Left lung (tissue), 14 donors: ENCODE measurements at places on chromosomes 5 and 9.

DNA sequence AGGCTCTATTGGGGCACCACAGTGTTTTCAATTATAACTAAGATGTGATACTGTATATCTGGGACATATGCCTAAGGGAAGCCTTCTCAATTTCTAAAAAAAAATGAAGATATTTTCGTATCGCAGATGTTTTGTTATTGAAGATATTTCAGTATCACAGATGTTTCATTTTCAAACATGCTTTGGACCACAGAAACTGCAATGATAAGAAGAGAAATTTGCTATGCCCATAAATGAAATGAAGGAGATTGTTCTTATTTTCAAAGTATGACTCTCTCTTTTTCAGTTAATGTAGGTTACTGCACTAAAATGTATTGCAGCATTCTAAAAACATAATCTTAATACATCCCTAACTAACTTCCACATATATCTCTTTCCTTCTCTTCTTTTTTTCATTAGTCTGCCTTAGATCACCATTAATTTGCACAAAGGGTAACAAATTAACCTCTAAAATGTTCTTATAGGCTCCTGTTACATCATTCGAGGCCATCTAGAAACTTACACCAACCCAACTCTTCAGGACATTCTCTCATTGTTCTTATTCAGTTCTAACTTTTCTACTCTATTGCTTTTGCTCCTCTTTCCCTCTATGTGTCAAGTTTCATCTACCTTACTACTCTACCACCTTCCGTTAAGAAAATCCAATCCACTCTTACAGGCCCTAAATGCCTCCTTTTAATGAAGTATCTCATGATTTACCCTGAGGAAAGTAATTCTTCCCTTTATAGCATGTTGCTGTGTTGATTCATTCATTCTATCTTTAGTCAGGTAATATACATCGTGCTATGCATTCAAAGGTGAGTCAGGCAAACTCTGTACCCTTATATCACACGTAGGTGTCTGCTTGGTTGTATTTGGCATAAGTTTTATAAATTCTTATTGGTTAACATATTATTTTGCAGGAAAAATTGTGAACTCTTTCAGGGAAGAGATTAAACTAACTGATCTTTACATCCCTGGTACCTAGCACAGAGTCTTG, 70.5 kb downstream of the ST8SIA4 start:
- DNase-seq = no peak
- H3K36me3 ChIP-seq = no peaks in the 10 kb centered on the region
- no peaks in the 10 kb centered on the region for H3K4me1 ChIP-seq
- no peak overlapping the region for H3K4me3 ChIP-seq
- no peak overlapping the region for H3K27ac ChIP-seq
- H3K27me3 ChIP-seq = no peaks in the 10 kb centered on the region

GRCh38 chr5:45017568-45017967, 208.8 kb downstream of the MRPS30 start:
- H3K4me3 ChIP-seq = no peak overlapping the region
- H3K4me1 ChIP-seq = no peaks in the 10 kb centered on the region
- no peaks in the 10 kb centered on the region for H3K27me3 ChIP-seq
- no peak for DNase-seq
- H3K36me3 ChIP-seq = no peaks in the 10 kb centered on the region
- no peak overlapping the region for H3K27ac ChIP-seq

DNA sequence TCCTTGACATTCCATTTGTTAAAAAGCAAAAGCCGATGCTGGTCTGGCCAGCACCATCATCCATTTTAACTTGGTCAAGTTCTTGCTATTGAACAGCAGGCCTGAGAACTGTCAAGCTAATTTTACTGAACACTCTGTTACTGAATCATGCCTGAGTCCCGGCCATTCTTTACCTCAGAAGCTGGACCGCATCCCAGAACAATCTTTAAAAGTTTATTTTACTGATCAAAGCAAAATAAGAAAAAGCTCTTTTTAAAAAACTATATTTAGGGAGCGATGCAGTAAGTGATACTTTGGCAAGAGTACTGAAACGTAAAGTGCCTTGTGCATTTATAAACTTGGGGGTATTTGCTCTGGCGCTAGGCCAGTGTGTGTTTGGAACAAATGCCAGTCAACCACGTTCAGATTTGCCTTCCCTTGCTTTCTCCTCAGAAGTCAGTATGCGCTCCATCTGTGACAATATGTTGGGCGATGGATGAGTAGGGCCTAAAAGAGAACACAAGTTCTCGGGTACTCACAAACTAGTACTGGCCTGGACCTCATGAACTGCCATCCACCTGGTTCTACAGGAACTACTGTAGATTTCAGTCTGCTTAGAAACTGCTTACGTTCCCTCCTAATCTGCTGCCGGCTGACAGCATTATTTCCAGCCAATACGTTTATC, 161.9 kb downstream of the MAPKAP1 start:
- no peaks in the 10 kb centered on the region for H3K27me3 ChIP-seq
- no peak overlapping the region for H3K4me3 ChIP-seq
- H3K27ac ChIP-seq = peak overlapping the region; percentile 45
- H3K4me1 ChIP-seq = peaks cover 22% of the 10 kb centered on the region

DNA sequence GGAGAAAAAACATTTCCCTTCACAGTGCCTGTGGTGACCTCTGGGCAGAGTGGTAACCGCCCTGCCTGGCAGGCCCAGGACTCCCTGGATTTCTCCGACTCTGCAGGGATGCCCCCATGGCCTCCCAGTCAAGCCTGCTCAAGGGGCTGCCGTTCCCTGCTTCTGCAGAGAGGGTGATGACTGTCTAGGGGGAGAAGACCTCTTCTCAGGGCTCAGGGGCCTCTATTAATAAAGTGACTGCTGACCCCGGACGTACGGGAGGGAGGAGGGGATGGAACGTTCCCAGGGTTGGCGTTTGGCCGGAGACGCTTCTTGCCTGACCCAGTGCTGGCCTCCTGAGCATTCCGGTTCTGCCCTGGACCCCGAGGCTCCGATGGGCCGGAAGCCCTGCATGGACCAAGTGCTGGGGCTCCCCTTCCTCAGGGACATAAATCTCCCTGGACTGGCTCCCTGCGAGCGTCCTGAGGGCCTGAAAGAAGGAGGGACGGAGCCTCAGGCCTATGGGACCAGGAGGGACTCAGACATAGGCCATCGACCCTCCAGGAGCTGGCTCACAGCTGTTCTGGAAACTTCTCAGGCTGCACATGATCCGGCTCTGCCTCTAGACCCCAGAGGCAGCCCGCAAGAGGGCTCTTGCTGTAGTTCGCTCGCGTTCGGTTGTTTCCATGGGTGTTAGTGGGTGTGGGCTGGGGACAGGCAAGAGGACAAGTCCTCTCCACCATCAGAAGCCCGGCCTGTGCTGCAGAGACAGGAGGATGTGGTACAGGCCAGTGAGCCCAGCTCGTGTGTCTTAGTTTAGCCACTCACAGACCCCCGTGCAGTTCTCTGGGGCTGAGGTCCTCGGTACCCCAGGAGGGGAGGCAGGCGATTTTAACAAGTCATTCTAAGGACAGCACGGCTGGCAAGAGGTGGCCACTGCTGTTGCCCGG, 8.1 kb upstream of the RNU6ATAC start:
- H3K27me3 ChIP-seq = no peaks in the 10 kb centered on the region
- peak overlapping the region; percentile 23 for H3K27ac ChIP-seq
- H3K36me3 ChIP-seq = no peaks in the 10 kb centered on the region

GRCh38 chr9:114001794-114002261, 76.3 kb downstream of the AMBP start:
- no peak overlapping the region for H3K27ac ChIP-seq
- peak; percentile 13 for DNase-seq
- H3K27me3 ChIP-seq = no peaks in the 10 kb centered on the region
- H3K36me3 ChIP-seq = peaks cover 2% of the 10 kb centered on the region

DNA sequence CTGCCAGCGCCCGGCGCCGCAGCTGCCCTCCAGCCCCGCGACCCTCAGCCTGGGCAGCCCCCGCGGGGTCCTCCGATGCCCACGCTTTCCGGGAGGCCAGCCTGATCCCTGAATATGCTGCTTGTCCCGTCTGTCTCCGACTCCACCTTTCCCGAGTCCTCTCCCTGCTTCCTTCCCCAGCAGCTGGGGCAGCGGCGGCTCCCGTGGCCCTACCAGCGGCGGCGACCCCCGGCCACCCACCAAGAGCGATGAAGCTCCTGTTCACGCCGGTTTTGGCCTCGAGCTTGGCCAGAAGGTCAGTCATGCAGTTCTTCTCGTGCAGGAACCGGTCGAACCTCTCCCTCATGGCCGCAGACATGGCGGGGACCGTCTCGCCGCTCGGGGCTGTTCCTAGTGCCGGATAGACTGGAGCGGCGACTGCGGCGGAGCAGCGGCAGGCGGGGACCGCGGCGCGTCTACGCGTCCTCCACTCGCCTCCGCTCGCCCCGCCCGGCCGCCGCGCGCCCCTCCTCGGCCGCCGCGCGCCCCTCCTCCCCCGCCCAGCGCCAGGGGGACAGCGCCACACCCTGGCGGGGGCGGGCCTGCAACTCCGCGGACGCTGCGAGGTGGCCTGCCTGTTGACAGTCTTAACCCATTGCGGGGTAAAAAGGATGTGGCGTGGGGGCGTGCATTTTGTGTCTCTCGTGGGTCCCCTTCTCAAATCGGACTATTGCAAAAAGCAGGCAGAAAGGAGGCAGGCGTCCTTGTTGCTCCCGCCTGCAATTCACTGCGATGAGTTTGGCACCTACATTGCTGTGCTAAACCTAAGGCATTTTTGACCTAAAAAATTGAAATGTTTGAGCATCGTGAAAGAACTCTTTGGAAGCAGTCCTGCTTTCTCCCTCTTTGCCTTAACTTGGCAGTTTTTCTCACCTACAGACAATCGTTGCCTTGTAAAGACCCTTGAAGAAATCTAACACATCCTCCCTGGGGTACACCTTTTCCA, at the start of gene REEP5:
TSS of gene REEP5 (minus strand) at position 395 of the 985 bp plus-strand sequence. CDS start at position 358, 37 bp downstream.
- peak within 1 kb of the TSS; percentile 87 for H3K4me3 ChIP-seq
- peaks cover 21% of the 10 kb centered on the region for H3K36me3 ChIP-seq
- peaks cover 5% of the 10 kb centered on the region for H3K4me1 ChIP-seq
- no peaks in the 10 kb centered on the region for H3K27me3 ChIP-seq

GRCh38 chr5:10266137-10266536, 16.1 kb downstream of the CCT5 start:
- H3K4me1 ChIP-seq = peaks cover 18% of the 10 kb centered on the region
- no peak for DNase-seq
- no peaks in the 10 kb centered on the region for H3K36me3 ChIP-seq
- no peak overlapping the region for H3K4me3 ChIP-seq
- no peaks in the 10 kb centered on the region for H3K27me3 ChIP-seq

DNA sequence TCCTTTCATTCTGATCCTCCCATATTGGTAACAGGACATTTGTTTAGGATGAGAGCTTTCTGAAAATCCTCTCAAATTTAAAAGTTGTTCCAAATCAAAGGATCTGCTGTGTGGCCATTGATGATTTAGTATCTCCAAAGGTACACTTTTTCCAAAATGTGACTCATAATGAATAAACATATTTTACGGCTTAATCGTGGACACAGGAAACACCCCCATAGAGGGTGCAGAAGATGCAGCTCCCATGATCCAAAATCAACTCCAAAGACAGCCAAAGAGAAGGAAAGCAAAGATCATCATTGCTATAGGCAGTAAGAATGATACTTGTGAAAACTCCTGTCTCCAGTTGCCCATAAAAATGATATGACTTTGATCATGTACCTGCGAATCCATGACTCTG, 239.7 kb downstream of the PIK3R1 start:
- H3K4me3 ChIP-seq = no peak overlapping the region
- no peak overlapping the region for H3K27ac ChIP-seq
- H3K36me3 ChIP-seq = no peaks in the 10 kb centered on the region
- H3K4me1 ChIP-seq = peaks cover 10% of the 10 kb centered on the region
- DNase-seq = no peak
- no peaks in the 10 kb centered on the region for H3K27me3 ChIP-seq

DNA sequence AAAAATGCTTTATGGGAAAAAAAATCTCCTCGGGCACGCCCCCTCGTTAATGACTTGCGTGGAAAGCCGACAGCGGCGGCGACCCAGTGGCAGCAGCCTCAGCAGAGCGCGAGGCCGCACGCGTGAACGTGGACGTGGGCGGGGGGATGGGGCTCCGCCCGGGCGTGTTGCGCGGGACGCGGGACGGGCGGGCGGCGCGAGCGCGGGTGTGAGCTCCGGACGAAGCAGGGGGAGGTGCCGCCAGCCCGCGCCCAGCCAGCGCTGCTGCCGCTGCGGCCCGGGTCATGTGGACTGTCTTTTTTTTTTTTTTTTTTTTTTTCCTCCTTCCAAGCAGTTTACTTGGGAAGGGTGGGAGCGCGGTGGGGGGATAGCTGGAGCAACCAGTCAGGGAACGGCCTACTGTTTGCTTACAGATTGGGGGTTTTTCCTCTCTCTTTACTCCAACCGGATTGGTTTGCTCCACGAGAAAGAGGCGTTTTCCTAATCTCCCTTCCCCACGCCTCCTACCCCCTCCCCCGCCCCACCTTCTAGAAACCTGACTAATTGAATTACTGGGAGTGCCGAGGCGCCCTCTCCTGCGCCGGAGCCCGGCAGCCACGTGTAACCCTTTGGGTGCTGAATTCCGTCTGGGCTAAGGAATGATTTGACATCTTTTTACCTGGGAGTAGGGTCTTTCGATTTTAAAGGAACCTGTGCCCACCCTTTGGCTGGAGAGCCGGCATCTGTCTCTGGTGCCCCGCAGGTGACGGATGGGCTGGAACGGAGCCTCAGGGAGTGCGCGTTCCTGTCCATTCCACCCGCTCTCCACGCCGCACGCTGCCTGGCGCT, 1.7 kb upstream of the EFNA5 start:
- H3K4me3 ChIP-seq = peak overlapping the region; percentile 53
- peaks cover 45% of the 10 kb centered on the region for H3K4me1 ChIP-seq
- H3K27me3 ChIP-seq = peaks cover 21% of the 10 kb centered on the region
- peak; percentile 84 for DNase-seq

DNA sequence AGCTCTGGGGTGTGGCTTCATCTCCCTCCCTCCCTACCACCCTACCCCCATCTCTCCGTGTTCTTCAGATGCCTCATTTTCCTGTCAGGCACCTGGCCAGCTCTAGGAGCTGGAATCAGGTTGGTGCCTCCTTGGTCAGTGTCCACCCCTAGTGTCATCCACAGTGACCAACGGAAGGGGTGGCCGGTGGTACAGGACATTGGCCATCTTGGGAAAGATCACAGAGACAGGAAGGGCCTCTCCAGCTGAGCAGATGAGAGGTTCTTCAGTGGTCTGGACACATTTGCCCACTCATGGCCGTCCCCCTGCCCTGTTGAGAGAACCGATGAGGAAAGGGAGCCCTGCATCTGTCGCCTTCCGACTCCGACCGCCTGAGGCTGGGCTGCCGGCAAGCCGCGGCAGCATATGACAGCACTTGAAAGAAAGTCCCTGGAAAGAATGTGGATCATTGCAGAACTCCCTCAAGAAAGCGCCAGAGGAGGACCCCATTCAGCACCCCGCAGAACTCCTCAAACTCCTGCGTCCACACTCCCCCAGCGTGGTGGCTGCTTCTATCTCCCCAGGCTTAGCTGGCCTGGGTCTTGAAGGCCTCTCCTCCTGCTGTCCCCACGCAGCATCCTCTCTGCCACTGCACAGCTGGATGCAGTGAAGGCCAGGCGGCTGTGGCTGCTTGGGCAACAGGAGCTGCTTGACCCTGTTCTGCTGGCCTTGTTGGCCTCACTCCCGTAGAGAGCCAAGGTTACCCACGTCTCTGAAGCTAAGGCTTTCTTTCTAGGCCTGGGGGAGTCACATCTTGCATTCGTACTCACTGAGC, 1.9 kb upstream of the CLPTM1L start:
- no peaks in the 10 kb centered on the region for H3K36me3 ChIP-seq
- H3K27ac ChIP-seq = no peak overlapping the region
- peaks cover 28% of the 10 kb centered on the region for H3K4me1 ChIP-seq
- DNase-seq = no peak

GRCh38 chr5:313265-313664, 8.2 kb upstream of the AHRR start:
- no peak overlapping the region for H3K27ac ChIP-seq
- DNase-seq = no peak
- H3K4me3 ChIP-seq = no peak overlapping the region
- peaks cover 85% of the 10 kb centered on the region for H3K36me3 ChIP-seq
- H3K4me1 ChIP-seq = no peaks in the 10 kb centered on the region
- H3K27me3 ChIP-seq = peaks cover under 1% of the 10 kb centered on the region

- no peaks in the 10 kb centered on the region for H3K27me3 ChIP-seq
- H3K27ac ChIP-seq = no peak within 1 kb of the TSS
- H3K4me3 ChIP-seq = peak within 1 kb of the TSS; percentile 26
- no peaks in the 10 kb centered on the region for H3K36me3 ChIP-seq
Measured at GRCh38 chr9:129752900-129753729, at the start of gene PTGES. PTGES (minus strand) TSS chr9:129753042; CDS start chr9:129753012, 30 bp downstream.
